Nephron progenitor cell (in vitro differentiated cells): ENCODE measurements at places on chromosomes 3 and 15.

DNA sequence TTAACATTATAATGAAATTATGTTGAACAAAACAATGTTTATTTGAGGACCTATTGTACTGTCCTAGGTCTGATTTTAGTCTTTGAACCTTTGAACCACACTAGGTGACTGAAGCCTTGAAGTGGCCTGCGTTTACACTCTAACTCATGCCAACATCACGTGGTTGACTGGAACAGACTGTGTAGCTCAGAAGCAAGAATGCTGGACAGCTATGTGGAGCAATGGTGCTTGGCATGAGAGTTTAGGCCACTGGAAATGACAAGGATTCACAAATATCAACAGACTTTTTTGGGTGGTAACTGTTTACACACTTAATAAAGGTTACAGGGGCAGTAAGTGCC, 391.5 kb downstream of the RAP2B start:
- no peak for DNase-seq

GRCh38 chr3:123791417-123791816, 92.7 kb downstream of the MYLK start:
- no peak for DNase-seq

- no peak for DNase-seq
Measured at GRCh38 chr3:58528629-58529028, 8.4 kb downstream of the ACOX2 start.

- no peak for DNase-seq
Measured at GRCh38 chr3:88983458-88983857, 124.0 kb upstream of the EPHA3 start.

GRCh38 chr3:47434849-47435248, 40.9 kb downstream of the SCAP start:
- DNase-seq = no peak

DNA sequence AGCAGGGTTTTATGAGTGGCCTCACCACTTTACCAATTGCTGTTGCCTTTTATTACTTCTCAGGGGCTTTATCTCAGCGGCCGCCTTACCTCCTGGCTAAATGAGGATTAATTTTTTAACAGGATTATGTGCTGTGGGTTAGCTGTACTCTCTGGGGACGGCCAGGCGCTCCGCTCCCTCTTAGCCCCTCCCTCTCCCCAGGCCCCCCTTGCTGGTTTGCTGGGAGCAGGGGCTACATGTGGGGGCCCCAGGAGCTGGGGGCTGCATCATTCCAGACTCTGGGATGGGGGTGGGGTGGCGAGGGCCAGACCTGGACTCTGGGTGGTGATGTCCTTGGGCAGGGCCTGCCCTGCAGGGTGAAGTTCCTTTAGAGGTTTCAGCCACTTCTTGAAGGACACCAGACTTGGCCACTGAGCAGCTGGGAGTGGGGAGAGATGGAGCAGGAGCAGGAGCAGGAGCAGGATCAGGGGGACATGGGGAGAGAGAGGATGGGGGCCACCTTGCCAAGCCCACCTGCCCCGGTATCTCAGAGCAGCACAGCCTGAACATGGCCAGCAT, 196.1 kb downstream of the GOLGA6L6 start:
- DNase-seq = no peak

DNA sequence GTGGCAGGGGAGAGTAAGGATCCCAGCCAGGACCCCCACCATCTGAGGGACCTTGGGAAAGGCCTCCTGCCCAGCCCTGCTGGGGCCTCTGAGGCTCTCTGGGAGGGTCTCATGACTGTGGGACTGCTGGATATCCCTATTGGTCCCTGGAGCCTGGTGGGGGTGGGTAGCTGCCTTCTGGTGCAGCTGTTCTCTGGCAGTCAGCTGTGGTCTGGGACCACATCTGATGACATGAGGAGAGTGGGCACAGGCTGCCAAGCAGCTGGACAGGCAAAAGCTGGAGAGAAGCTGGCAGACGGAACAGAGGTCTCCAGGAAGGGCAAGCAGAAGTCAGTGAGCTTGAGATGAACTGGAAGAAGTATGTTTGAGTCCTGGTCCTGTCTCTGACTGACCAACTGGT, 22.4 kb downstream of the PLEKHO2 start:
- DNase-seq = no peak

- peak; percentile 71 for DNase-seq
Measured at GRCh38 chr3:71524672-71525071, 58.9 kb downstream of the FOXP1 start.

DNA sequence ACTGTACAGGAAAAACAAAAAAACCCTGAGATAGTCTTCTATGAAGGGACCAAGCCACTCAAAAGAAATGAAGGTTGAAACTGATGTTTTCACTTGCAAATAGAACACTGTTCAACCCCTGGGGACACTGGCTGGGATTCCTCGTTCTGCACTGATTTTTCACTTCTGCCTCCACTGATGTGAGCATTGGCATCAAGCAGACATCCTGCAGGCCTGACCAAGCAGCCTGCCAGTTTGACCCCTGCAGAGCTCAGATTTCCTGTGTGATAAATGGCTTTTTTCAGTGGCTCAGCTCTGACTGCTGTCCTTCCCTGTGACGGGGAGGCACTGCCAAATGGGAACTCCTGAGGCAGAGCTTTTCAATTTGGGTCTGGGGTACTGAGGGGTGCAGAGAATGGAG, 50.0 kb downstream of the RASGRP1 start:
- DNase-seq = peak; percentile 21

- no peak for DNase-seq
Measured at GRCh38 chr3:149877668-149878067, 64.7 kb downstream of the RNF13 start.

- no peak for DNase-seq
Measured at GRCh38 chr3:51398595-51399310, 7.7 kb downstream of the RBM15B start.

- peak; percentile 96 for DNase-seq
Measured at GRCh38 chr3:197791113-197791891, at the start of gene LRCH3. Gene LRCH3 (plus strand): TSS chr3:197791254. CDS start chr3:197791279, 25 bp downstream.

GRCh38 chr3:72582211-72582878, 265.9 kb downstream of the SHQ1 start:
- DNase-seq = no peak

DNA sequence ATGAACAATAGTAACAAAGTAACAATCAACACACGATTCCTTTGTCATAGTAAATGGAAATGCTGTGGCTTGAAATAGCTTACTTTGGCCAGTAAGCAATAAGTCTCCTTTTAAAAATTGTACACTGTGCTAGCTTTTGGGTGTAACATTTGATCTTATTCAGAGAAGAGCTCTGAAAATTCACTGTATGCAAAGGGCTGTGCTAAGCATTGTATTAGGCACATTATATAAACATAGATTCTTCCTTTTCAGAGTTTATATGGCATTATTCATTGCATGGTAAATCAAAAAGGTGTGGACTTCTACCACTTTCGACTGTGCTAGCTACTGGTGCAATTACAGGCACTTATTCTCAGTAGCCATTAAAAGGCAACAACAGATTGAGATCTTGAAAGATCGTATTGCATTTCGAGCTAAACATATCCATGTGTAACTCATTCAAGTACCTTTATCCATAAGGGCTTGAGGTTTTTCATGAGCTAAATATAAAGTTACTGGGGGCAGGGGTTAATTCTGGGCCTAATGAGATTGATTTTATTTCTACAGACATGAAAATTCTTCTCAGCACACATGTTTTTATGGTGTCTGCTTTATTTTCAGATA, 246.8 kb downstream of the NR1D2 start:
- DNase-seq = no peak

- DNase-seq = no peak
Measured at GRCh38 chr15:83533410-83533962, 86.3 kb downstream of the SH3GL3 start.

GRCh38 chr3:126714276-126714900, 10.3 kb downstream of the CHCHD6 start:
- DNase-seq = no peak

DNA sequence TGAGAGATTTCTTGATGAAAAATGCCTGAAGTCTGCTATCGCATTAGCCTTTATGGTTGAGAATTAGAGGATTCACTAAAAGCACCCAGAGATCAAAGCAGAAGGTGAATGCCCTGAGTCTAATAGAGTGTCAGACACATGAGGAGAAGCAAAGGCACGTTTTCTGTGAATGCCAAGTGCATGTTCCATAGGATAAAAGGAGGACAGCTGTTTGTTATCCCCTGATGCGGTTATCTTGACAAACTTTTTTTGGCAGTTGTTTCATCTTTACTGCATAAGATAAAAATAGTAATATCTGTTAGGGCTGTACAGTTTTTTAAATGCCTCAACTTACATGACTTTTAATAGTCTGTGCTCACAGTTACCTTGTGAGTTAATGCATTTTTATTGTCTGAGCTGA, 65.3 kb upstream of the CD96 start:
- DNase-seq = no peak
